HCT116 (cell line): ENCODE measurements at places on chromosomes 7 and 10. TPM values are rescaled to one million over a fixed set of nuclear protein-coding genes. Genes with fewer than 3 reads are reported as not detected.

DNA sequence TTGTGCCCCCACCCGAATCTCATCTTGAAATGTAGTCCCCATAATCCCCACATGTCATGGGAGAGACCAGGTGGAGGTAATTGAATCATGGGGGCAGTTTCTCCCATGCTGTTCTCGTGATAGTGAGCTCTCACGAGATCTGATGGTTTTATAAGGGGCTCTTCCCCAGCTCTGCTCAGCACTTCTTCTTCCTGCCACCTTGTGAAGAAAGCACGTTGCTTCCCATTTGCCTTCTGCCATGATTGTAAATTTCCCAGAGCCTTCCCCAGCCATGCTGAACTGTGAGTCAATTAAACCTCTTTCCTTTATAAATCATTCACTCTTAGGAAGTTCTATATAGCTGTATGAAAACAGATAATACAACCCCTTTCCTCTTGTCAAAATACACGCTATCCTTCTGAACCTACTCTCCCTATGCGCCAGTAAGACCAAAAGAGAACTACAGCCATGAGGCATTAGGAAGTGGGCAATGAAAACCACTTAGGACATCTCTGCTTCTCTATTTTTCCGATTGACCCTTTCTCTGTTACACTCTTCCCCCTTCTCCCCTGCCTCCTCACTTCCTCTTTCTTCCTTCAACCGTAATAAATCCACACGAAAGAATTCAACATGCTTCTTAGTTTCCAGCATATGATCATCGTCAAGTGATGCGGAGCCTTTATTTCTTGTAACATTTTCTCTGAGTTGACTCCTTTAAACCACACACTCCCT is 101.2 kb upstream of the WDR11 start:
- no peaks in the 10 kb centered on the region for H3K4me1 ChIP-seq
- no peak overlapping the region for H3K27ac ChIP-seq
- H3K4me3 ChIP-seq, result no peak overlapping the region
- peaks cover 66% of the 10 kb centered on the region for H3K27me3 ChIP-seq
- no peaks in the 10 kb centered on the region for H3K36me3 ChIP-seq
- no peak for DNase-seq

Gene HPSE2
- 0.05 TPM for total RNA-seq

DNA sequence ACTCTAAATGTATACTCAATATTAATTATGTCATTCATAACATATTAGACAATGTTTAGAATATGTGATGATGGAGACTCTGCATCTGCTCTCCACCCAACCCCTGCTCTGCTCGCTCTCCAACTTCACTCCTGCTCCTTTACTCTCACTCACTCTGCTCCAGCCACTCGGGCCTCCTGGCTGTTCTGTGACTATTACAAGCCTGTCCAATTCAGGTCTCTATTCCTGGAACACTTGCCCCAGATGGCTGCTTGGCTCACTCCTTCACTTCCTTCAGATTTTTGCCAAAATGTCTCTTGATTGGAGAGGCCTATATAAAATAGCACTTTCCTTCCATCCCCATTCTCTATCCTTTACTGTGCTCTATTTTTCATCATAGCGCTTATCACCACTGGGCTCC is 84.8 kb downstream of the HBP1 start:
- no peak overlapping the region for H3K27ac ChIP-seq
- no peak overlapping the region for H3K4me3 ChIP-seq
- no peaks in the 10 kb centered on the region for H3K27me3 ChIP-seq
- DNase-seq, result no peak
- no peaks in the 10 kb centered on the region for H3K4me1 ChIP-seq

Gene ABCC2
- total RNA-seq, result 88.2 TPM

- H3K4me1 ChIP-seq, result peaks cover 26% of the 10 kb centered on the region
- H3K27me3 ChIP-seq, result no peaks in the 10 kb centered on the region
- H3K36me3 ChIP-seq, result 0 out of 2 replicates have a peak, but pooled peaks cover 4% of the 10 kb centered on the region
- no peak for DNase-seq
Observed at GRCh38 chr10:13528875-13529713, at the start of gene BEND7. Gene BEND7, minus strand, starts transcription at chr10:13529014. Its CDS starts 481 bp downstream, at chr10:13528533.

Gene MBL2
- total RNA-seq, result not detected

Gene CPVL
- total RNA-seq, result 10.3 TPM

DNA sequence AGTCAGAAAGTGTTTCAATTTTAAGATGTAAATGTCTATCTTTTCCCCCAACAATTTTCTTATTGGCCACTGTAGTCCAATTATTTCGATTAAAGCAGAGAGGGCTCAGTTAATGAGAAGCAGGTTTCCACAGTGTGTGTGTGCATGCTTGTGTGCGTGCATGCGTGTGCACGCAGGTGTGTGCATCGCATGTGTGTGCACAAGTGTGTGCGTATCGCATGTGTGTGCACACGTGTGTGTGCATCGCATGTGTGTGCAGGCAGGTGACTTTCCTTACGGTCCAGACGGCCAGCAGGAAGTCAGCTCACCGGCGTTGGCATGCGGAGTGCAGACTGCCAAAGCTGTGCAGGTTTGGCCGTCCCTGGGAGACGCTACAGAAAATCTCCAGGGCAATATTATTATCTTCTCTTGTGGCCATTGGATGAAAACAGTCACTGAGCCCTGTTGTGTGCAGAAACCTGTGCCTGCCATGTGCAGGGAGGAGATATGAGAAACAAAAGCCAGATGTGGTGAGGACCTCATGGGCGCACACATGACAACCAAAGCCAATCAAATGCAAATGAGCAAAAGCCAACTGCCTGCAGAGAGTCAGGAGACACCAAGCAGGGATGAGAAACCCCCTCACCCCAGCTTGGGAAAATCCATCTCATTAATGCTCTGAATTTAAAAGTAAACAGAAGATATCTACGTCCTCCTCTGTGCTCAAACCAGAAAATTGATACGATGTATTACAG is 70.4 kb downstream of the C10orf90 start:
- peaks cover 51% of the 10 kb centered on the region for H3K27me3 ChIP-seq
- no peak overlapping the region for H3K27ac ChIP-seq
- no peak overlapping the region for H3K4me3 ChIP-seq
- no peaks in the 10 kb centered on the region for H3K36me3 ChIP-seq
- H3K4me1 ChIP-seq, result no peaks in the 10 kb centered on the region
- no peak for DNase-seq

GRCh38 chr10:105837951-105838350 is 1196.9 kb downstream of the SORCS3 start:
- no peak overlapping the region for H3K4me3 ChIP-seq
- DNase-seq, result no peak
- no peaks in the 10 kb centered on the region for H3K4me1 ChIP-seq
- H3K36me3 ChIP-seq, result no peaks in the 10 kb centered on the region
- no peak overlapping the region for H3K27ac ChIP-seq
- no peaks in the 10 kb centered on the region for H3K27me3 ChIP-seq

GRCh38 chr7:46511442-46512215 is 590.6 kb upstream of the IGFBP3 start:
- no peaks in the 10 kb centered on the region for H3K27me3 ChIP-seq
- no peak overlapping the region for H3K4me3 ChIP-seq
- no peaks in the 10 kb centered on the region for H3K4me1 ChIP-seq
- H3K36me3 ChIP-seq, result no peaks in the 10 kb centered on the region

Gene NEUROD6
- not detected for total RNA-seq

Gene DEPP1
- total RNA-seq, result 3.8 TPM

DNA sequence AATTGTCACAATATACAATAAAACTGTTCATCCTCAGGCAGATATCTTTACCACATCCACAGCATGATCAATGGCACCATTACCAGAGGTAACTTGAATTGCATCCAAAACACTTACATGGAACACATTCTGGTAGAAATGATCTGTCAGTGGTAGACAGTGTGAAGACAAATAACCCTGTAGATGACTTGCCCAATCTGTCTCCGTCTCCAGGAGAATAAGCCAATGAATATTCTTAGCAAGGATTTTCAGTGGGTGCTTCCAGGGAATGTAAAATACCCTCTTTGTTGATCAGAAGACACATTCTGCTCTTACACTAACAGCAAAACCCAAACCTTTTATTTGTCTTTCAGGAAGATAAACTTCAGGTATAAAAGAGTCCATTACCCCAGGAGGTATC is 43.8 kb downstream of the VWC2 start:
- no peak for DNase-seq
- no peak overlapping the region for H3K27ac ChIP-seq
- no peak overlapping the region for H3K4me3 ChIP-seq
- no peaks in the 10 kb centered on the region for H3K27me3 ChIP-seq
- no peaks in the 10 kb centered on the region; the same call in 1 of the 2 replicates for H3K36me3 ChIP-seq

DNA sequence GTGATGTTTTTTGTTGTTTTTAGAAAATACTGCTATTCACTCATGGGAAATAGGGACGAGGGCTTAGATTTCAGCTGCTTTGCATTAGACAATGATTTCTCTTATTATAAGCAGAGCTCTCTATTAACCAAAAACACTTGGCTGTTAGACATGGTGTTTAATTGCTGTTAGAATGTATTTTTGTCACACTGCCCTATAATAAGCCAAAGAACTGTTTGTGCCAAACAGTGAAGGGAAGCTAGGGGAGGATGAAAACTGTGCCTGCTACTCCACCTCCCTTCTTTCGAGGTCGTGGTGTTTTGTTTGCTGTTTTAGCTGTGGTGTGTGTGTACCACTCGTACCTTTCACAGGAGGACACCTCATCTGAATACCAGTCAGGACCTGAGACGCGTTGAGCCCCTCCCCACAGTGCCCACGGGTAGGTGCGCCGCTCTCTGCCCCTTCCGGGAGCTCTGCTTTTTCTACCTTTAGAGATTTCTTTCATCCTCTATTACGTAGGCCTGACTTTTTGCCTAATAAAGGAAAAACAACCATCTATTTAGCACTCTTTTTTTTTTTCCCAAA is 57.9 kb downstream of the CUX1 start:
- no peak overlapping the region for H3K27ac ChIP-seq
- no peak for DNase-seq
- no peaks in the 10 kb centered on the region for H3K36me3 ChIP-seq
- H3K4me1 ChIP-seq, result peaks cover 18% of the 10 kb centered on the region
- no peak overlapping the region for H3K4me3 ChIP-seq
- no peaks in the 10 kb centered on the region for H3K27me3 ChIP-seq

GRCh38 chr10:131277969-131278368 is 33.6 kb downstream of the TCERG1L start:
- no peaks in the 10 kb centered on the region for H3K36me3 ChIP-seq
- no peak overlapping the region for H3K27ac ChIP-seq
- H3K27me3 ChIP-seq, result no peaks in the 10 kb centered on the region
- H3K4me1 ChIP-seq, result no peaks in the 10 kb centered on the region
- H3K4me3 ChIP-seq, result no peak overlapping the region

GRCh38 chr10:112027731-112028280 is 155.8 kb downstream of the GPAM start:
- no peaks in the 10 kb centered on the region for H3K36me3 ChIP-seq
- no peaks in the 10 kb centered on the region for H3K4me1 ChIP-seq
- 0 out of 2 replicates have a peak, but pooled peaks cover 3% of the 10 kb centered on the region for H3K27me3 ChIP-seq
- DNase-seq, result no peak
- no peak overlapping the region for H3K4me3 ChIP-seq

GRCh38 chr7:111202321-111202720 is 111.4 kb downstream of the LRRN3 start:
- no peak for DNase-seq
- H3K4me1 ChIP-seq, result peaks cover 13% of the 10 kb centered on the region
- no peak overlapping the region for H3K4me3 ChIP-seq
- no peaks in the 10 kb centered on the region for H3K27me3 ChIP-seq
- no peak overlapping the region for H3K27ac ChIP-seq
- no peaks in the 10 kb centered on the region for H3K36me3 ChIP-seq

GRCh38 chr10:51204066-51204465 is 129.8 kb downstream of the PRKG1 start:
- no peak overlapping the region for H3K4me3 ChIP-seq
- H3K4me1 ChIP-seq, result no peaks in the 10 kb centered on the region
- H3K36me3 ChIP-seq, result no peaks in the 10 kb centered on the region
- H3K27ac ChIP-seq, result no peak overlapping the region
- peaks cover 40% of the 10 kb centered on the region; the same call in 1 of the 2 replicates for H3K27me3 ChIP-seq
- no peak for DNase-seq

Gene ATG9B
- total RNA-seq, result 2.1 TPM

- no peaks in the 10 kb centered on the region for H3K36me3 ChIP-seq
- DNase-seq, result no peak
- H3K27ac ChIP-seq, result no peak overlapping the region
- peaks cover 4% of the 10 kb centered on the region for H3K4me1 ChIP-seq
- H3K27me3 ChIP-seq, result no peaks in the 10 kb centered on the region
Observed at GRCh38 chr10:133129859-133130495, 30.0 kb upstream of the KNDC1 start.

Gene ADRA2A
- 0.15 TPM for total RNA-seq

Gene CCDC146
- 6.3 TPM for total RNA-seq

GRCh38 chr10:88999625-89000024 is 9.0 kb downstream of the FAS start:
- no peak overlapping the region for H3K4me3 ChIP-seq
- H3K4me1 ChIP-seq, result peaks cover 8% of the 10 kb centered on the region
- no peak overlapping the region for H3K27ac ChIP-seq

DNA sequence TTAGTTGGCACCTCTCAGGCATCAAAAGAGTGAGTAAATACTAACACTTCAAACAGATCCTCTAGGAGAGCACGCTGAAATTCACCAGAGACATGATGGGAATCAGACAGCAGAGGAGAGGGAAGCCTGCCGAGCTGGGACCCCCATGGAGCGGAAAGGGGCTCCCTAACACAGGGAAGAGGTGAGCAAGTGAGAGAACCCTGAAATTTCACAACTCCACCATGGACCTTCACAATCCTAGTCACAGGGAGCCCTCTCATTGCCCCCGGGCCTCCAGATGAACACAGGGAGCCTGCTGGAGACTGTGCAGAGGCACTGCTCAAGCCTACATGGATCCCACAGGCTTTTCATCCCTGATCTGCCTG is 59.2 kb upstream of the ANTXRL start:
- peaks cover 11% of the 10 kb centered on the region; the same call in 1 of the 2 replicates for H3K4me1 ChIP-seq
- no peaks in the 10 kb centered on the region for H3K27me3 ChIP-seq
- no peak overlapping the region for H3K27ac ChIP-seq
- no peak for DNase-seq

Gene JAKMIP3
- 0.17 TPM for total RNA-seq

Gene SPAM1
- total RNA-seq, result not detected

Gene WASL
- 26.2 TPM for total RNA-seq

Gene DOCK1
- 46.5 TPM for total RNA-seq

DNA sequence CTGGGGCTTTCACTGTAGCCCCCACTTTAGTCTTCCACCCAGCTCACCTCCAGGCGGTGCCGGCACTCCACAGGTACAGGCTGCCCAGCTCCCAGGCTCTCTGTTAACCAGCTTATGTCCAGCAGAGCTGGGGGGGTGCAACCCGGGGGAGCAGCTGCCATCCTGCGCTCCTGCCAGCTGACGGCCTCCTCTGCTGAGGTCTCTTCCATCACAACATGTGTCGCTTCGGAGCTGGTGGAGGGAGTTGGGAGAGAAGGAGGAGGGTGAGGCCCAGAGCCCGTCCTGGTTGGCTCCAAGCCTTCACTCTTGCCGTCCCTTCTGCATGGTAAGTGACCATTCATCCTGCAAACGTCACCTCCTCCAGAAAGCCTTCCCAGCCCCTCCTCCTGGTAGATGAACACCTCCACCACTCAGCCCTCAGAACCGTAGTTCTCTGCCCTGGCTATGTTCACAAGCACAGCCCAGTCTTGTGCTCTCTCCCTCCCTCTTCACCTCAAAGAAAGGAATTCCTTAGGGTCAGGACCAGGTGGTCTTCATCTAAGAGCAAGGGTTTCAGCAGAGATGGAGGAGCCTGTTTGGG is 1.6 kb downstream of the POLM start:
- H3K4me1 ChIP-seq, result peaks cover 12% of the 10 kb centered on the region; the same call in 1 of the 2 replicates
- DNase-seq, result no peak
- H3K27ac ChIP-seq, result peak overlapping the region; percentile 99
- peaks cover 17% of the 10 kb centered on the region; the same call in 1 of the 2 replicates for H3K36me3 ChIP-seq
- peak overlapping the region; percentile 56 for H3K4me3 ChIP-seq
- no peaks in the 10 kb centered on the region for H3K27me3 ChIP-seq

- no peak for DNase-seq
- no peaks in the 10 kb centered on the region for H3K4me1 ChIP-seq
Observed at GRCh38 chr10:131978366-131978765, 3.4 kb downstream of the BNIP3 start.

- 0 out of 2 replicates have a peak, but pooled peaks cover 7% of the 10 kb centered on the region for H3K27me3 ChIP-seq
- no peak overlapping the region for H3K4me3 ChIP-seq
- H3K27ac ChIP-seq, result no peak overlapping the region
- no peak for DNase-seq
- no peaks in the 10 kb centered on the region for H3K36me3 ChIP-seq
- no peaks in the 10 kb centered on the region for H3K4me1 ChIP-seq
Observed at GRCh38 chr7:28697913-28698563, 260.1 kb downstream of the TRIL start.
